ENCODE measurements at places on chromosomes 3 and 15. TPM values are rescaled to one million over a fixed set of nuclear protein-coding genes. Genes with fewer than 3 reads are reported as not detected.

Gene SPTBN5
- total RNA-seq: 1.1 TPM

DNA sequence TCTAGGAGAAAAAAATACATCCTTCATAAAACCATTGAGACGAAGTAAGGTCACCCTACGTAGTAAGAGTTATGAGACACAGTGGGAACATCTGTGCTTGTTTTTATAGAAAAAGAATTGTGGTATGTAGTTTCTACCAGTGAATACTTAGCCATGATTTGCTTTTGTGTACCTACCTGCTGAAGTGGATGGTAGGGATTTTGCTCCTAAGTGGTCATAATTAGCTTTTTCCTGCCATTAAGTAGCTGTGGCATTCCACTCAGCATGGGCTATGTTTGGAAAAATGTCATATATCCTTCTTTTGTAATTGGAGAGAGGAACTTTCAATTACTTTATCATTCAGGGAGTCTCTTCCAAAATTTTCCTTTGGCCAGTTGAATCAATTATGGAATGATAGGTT is 63.7 kb downstream of the CHD2 start:
- DNase-seq: no peak

GRCh38 chr3:159137949-159138348 is 336.1 kb downstream of the MFSD1 start:
- DNase-seq: no peak

DNA sequence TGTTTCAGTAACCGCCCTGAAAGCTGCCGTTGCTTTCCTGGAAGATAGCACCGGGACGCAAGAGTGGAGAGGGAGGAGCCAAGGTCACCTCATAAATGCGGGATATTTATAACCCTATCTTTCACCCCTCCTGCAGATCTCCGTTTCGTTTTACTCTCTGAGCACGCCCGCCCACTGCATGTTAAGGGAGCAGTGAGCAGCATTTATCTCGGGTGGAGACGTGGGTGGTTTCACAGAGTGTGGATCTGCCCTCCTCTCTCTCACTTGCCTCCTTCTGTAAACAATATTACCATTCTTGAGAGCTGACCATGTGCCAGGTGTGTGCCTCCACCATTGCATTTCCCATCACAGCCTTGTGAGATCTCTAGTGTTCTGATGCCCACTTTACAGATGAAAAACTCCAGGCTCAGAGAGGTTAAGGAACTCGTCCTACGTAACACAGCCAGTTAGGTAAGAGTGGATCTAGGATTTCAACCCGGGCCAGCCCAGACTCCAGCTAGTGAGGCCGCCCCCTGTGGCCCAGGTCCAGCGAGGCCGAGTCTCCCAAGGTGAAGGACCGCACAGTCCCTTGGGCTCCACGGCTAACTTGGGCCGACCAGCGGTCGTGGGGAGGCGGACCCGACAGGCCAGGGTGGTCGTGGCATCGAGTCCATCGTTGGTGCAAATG is 16.9 kb upstream of the SEMA4B start:
- DNase-seq: no peak

DNA sequence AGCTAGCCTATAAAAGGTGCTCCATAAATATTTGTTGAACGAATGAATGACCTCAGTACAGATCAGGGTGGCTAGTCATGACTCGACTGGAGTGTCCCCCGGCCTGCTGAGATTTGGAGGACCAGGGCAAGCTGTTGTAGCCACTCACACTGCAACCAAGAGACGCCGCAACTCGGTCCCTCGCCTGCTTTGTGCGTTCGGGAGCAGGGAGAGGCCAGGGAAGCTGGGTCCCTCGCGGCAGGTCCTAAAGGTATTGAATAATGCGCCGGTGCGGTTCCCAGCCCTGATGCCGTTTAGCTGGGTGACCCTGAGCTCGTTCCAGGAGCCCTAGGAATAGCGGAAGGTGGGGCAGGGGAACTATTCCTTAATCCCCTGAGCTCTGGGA is 1.8 kb downstream of the IGDCC4 start:
- DNase-seq: no peak

GRCh38 chr15:75637245-75638009 is 2.6 kb downstream of the IMP3 start:
- DNase-seq: no peak

Measured in activated B cell treated with CpG ODN at 0.5 μM for 24 hours (primary cell).